ENCODE measurements at places on chromosomes 11 and 22. TPM values are rescaled to one million over a fixed set of nuclear protein-coding genes. Genes with fewer than 3 reads are reported as not detected.

Gene ROBO4
- 0.20 TPM for total RNA-seq

Gene OR8B3
- not detected for total RNA-seq

Gene TCN2
- 1.00 TPM for total RNA-seq

Gene CEP57
- total RNA-seq: 83.1 TPM

Gene SPON1
- total RNA-seq: 1.1 TPM

Gene PGA4
- not detected for total RNA-seq

Gene KRTAP5-1
- not detected for total RNA-seq

Gene LRRC75B
- 2.2 TPM for total RNA-seq

Gene FERMT3
- total RNA-seq: 210 TPM

Gene MOGAT2
- not detected for total RNA-seq

Gene PTPRCAP
- total RNA-seq: 308 TPM

Gene RASGRP2
- total RNA-seq: 276 TPM

Gene NPTXR
- total RNA-seq: 0.95 TPM

Gene IL18
- 1.4 TPM for total RNA-seq

Gene ISX
- not detected for total RNA-seq

Gene SMC1B
- 0.68 TPM for total RNA-seq

Measured in T-helper 2 cell treated with Interferon-gamma antibody and Interleukin-4, amounts not matched to agents 100 ng/mL and 5 ng/mL, for 36 hours (primary cell).